Lower leg skin (tissue), 4 donors: ENCODE measurements at places on chromosomes 4 and X.

GRCh38 chr4:76752861-76753501 is 145.0 kb downstream of the SOWAHB start:
- no peak for DNase-seq

DNA sequence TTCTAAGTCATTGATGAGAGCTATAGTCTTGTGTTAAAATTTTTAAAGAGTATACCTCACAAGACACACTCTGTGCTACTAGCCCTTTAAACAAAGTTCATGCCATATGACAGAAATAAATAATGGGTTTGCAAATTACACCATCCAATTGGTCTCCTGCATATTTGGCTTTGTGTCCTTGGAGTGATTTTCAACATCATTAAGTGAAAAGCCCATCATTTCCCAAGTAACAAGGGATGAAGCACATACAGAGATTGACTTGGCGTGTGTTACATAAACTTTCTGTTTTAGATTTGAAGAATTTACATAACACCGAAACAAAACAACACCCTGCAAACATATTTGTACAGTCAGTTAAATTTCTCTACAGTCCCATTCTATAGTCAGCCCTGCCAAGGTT is 216.9 kb upstream of the NEIL3 start:
- no peak for DNase-seq

- DNase-seq = no peak
Observed at GRCh38 chr4:121642292-121642691, 54.5 kb downstream of the ANXA5 start.

DNA sequence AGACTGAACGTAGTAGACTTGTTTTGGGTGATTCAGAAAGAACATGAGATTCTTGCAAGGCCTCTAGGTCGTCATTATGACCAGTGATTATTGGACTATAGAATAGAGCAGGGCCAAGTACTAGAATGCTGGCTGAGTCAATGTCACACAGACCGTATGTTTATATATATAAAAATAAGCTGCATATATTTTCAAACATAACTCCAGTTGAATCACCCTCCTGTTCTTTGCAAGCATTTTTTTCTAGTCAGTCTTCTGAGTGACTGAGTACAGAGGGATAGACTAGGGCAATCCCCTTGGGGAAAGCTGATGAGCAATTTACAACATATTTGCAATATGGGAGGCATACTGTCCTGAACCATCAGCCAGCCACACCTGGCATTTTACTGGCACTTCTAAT is 48.4 kb upstream of the PRPS1 start:
- no peak for DNase-seq

DNA sequence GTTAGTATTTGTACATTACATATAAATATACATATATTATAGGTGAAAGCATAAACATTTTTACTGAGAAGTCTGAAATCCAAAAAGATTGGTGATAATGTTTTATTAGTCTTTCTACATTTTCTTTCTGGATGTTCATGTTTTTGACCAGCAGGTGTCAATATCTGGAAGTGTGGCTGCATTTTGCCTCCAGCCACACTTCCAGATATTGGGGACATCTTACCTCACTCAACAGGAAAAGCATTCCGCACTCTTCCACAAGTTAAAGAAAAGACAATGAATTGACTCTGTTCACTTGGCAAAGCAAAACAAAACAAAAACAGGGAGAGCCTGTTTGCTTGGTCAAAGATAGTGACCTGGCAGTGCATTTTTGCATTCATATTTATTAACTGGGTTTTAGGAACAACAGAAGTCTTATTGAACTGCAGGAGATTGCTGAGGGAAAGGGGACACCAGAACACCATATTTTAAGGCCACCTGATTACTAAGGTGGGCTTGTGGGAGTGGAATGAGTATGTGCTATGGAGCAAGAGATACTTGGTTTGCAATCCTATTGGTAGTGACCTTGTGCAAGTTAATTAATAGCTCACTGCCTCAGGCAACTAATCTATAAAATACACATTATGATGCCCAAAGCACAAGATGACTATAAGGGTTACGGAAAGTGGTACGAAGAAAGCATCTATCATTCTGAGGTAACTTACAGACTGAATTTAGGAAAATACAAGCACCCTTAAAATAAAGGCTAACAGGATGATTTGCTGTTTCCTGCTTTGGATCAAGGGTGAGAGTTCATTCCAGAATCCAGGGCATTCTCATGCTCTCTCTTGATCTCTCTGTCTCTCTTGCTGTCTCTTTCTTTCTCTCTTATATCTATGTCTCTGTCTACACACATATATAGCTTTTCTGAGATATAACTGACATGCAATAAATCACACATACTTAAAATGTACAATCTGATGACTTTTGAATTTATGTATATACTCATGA is 389.9 kb upstream of the EMCN start:
- no peak for DNase-seq

DNA sequence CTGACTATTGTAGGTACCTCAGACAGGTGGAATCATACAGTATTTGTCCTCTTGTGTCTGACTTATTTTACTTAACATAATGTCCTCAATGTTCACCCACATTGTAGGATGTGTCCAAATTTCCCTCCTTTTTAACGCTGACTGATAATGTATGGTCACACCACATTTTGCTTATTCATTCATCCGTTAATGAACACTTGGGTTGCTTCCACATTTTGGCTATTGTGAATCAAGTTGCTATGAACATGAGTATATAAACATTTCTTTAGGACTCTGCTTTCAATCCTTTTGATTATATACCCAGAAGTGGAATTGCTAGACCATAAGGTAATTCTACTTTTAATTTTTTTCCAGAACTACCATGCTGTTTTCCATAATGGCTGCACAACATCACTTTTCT is 87.0 kb upstream of the NDP start:
- no peak for DNase-seq

DNA sequence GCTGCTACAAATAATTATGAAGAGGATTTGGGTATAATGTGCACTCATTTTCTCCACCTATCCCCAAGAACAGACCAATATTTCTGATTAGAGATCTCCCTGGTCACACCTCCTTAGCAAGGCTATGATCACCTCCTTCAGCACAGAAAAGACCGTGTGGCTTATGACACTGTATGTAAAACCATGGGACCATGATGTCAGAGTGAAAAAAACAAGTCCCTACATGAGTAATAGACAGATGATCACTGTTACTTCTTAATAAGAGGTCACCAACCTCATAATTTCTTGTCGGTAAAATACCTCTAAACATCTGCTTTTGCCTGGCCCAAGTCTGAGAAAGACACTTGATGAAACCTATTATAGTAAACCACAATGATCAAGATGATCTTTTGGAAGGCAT is 330.6 kb upstream of the F9 start:
- DNase-seq = no peak
